ENCODE measurements at places on chromosomes 1 and 21. TPM values are rescaled to one million over a fixed set of nuclear protein-coding genes. Genes with fewer than 3 reads are reported as not detected.

The CD101 gene
- 0.26 TPM for total RNA-seq

The BACE2 gene
- total RNA-seq: not detected

The SYPL2 gene
- not detected for total RNA-seq

The HOOK1 gene
- total RNA-seq: 10.3 TPM

GRCh38 chr21:41360072-41360821, 1.6 kb upstream of the MX2 start:
- ATAC-seq: no peak

DNA sequence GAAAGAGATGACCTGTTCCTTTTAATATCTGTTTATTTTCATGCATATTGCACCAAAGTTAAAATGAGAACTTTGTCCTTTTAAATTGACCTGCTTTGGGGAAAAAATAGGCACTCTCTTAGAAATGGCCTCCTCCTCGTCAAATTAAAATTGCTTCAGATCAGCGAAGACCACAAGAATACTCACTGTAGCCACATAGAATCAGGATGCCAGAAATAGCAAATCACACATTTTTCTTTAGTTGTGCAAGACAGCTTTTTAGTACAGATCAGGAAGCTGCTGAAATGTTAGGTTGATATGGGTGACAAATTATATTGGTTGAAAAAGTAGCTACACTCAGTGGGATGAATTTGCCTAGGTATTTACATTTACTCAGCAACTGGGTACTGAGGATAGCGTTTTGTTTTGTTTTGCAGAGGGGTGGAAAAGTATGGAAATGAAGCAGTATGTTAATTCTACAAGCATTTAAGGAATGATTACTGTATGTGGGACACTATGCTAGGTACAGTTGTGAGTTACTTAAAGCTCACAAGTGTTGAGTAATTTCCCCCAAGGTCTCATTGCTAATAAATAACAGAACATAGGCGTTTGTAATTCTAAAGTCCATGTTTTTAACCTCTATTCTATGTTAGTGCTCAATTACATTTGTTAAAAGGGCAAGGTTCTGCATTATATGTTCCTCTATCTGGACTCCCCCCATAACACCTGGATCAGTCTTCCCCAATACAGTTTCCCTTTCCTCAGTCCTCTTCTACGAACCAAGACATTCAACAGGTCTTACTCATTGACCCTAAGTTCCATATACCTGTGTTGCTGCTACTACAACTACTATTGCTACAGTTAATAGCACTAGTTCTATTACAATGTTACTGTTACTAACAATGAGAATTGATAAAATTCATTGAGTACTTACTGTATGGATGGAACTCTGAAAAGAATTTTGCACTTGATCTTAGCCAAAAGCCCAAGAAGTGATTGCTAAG, 99.4 kb upstream of the S1PR1 start:
- ATAC-seq: peak; percentile 64

DNA sequence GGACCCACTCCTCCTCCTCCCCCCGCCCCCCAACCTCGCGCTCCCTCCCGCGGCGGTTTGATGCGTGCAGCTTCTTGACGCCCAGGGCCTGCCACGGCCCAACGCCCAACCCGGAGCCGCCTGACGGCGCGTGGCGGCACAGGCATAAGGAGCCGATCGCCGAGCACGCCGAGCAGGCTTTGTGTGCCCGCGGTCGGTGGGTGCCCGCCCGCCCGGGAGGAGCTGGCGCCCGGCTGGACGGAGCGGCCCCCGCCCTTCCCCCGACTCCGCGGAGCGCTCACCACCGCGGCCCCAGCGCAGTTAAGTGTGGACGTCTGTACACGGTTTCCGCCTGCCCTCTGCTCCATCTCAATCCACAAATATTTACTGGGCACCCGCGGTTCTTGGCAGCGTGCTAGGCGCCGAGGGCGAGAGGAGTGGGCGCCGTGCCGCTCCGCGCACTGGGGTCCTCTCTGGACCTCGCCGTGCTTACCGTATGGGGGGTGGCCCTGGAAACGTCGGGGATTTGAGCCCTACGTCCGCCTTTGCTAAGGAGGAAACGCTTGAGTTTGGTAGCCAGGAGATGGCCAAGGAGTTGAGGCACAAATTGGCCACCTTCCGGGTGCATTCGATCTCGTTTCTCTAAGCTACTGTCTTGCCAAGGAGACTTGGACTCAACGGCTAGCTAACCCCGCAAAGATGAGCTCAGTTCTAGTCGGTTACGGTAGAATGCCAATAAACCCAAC, 444 bp upstream of the HDGF start:
- ATAC-seq: peak; percentile 78

DNA sequence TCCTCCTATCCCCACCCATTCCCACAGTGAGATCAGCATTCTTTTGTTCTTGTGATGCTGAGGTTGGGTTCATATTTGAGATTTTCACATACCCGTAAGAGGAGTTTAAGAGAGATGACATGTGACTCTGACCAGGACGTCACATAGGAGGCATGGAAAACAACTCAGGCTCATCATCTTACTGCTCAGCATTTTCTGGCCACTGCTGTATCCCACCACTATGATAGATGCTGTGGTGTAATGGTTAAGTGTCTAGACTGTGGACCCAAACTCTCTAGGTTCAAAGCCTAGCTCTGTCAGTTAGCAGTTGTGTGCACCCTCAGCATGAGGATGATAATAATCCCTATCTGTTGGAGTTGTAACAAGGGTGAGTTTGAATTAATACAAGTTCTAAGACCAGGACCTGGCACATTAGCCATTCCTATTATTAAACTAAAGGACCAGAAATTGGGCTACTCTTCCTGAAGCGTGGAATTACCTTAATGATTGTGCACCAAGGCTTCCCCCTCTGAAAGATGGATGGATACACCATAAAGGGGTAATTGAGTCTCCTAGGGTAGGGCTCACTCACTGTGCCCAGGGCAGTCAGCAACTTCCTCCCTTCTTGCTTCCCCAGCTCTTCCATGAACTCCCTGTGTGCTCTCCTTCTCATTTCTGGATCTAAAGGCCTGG, 40.9 kb downstream of the LGR6 start:
- no peak for ATAC-seq

DNA sequence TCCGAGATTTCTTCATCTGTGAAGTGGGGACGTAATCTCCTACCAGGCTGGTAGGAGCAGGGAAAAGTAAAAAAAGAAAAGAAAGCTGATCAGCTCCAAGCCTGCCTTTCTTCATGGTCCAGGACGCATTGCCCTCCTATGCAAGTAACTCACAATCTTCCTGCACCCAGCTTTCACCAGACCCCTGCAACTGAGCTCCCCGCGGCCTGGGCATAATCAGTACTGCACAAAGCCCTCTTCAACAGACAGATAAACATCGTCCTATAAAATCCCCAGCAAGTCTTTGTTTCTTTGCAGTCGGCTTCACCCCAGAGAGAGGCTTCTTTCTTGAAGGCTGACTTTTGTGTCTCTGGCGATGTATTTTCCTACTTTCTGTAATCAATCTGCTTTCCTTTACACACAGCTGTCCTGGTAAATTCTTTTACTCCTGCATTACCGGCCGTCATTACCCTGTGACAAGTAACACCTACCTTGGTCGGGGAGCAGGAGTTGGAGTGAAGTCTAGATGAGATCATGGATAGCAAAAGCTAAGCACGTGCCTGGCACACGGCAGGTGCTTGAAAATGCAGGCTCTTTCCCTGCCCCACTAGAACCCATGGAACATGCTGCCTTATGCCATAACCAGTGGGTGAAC, 8.3 kb downstream of the PADI1 start:
- no peak for ATAC-seq

The C1orf87 gene
- not detected for total RNA-seq

The MYCL gene
- total RNA-seq: 0.09 TPM

- peak; percentile 79 for ATAC-seq
These were observed 18.8 kb downstream of the KNCN start for GRCh38 chr1:46532498-46533178.

DNA sequence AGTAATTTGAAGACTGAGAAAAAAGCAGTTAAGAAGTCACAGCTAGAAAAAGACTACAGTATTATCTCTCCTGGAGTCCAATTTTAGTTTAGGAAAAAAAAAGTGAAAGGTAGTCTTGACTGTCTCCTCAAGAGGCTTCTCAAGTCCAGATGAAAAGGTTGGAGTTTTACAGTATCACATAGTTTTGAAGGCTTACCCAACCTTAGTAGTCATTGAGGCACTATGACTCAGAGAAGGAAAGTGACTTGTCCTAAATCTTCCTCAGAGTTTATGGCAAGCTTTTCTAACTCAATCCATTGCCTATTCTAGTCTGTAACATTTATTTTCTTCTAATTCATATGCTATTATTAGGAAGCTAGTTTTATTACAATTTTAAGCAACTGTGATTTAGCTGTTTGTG, 174.9 kb downstream of the DPYD start:
- peak; percentile 62 for ATAC-seq

The TAF5L gene
- total RNA-seq: 14.1 TPM

The CLCA4 gene
- not detected for total RNA-seq

Measured in activated T-helper 17 cell treated with anti-CD3 and anti-CD28 coated beads, Interleukin-2, amount 50 U/mL, for 72 hours (primary cell).